H9 (cell line): ENCODE measurements at places on chromosomes 11 and 22. TPM values are rescaled to one million over a fixed set of nuclear protein-coding genes. Genes with fewer than 3 reads are reported as not detected.

The FDXACB1 gene
- 2.8 and 3.2 TPM in 2 replicates for total RNA-seq

The OLFML1 gene
- total RNA-seq = not detected in 2 replicates

The MRPL23 gene
- 65.3 and 67.3 TPM in 2 replicates for total RNA-seq

The RPUSD4 gene
- total RNA-seq = 42.9 and 43.1 TPM in 2 replicates

The DRD2 gene
- total RNA-seq = 0.44 TPM in 1 of 2 replicates, not detected in the other
